ENCODE measurements at places on chromosomes 5 and 9. TPM values are rescaled to one million over a fixed set of nuclear protein-coding genes. Genes with fewer than 3 reads are reported as not detected.

The POU5F2 gene
- polyA plus RNA-seq, result 0.05 TPM

The RBM27 gene
- polyA plus RNA-seq, result 32.8 TPM

DNA sequence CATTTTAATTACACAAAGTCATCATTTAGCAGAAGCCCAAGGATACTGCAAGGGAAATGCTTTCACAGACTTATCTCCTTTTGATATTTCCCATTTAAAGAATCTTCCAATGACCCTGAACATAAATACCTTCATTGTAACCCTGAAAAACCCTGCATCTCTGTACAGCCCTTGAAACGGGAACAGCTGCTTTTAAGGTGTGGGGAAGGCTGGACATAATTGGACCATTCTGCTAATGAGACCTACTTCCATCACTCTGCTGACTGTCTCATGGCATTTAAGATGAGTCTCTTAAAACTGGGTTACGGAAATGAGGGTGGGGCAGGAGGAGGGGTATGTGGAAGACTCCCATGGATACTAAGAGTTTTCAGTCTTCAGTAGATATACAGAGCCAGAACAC is 485.8 kb downstream of the BRINP1 start:
- no peak for DNase-seq

DNA sequence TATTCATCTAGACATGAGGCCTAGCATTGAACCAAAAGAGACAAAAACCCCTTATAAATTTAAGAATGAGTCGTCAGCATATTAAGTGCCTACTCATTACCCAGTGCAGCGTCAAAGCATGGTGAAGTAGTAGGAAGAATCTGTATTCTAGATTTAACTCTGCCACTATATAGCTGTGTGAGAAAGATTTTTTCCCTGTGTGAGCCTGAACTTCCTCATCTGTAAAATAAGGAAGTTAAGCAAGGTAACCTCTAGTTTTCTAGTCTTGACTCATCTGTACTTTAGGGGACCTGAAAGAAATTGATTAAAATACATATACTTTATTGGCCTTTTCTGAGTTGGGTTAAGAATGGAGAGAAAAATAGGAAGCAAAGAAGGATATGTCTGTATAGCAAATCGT is 82.1 kb upstream of the RUSC2 start:
- no peak for DNase-seq

- no peak for DNase-seq
Observed at GRCh38 chr5:65364907-65365306, 116.8 kb downstream of the ADAMTS6 start.

Data from right renal pelvis (tissue), 4 donors.